MV-4-11 (cell line): ENCODE measurements at places on chromosomes 4 and X.
A peak's percentile ranks its signal among the peaks of the same experiment; 100 is the strongest.

DNA sequence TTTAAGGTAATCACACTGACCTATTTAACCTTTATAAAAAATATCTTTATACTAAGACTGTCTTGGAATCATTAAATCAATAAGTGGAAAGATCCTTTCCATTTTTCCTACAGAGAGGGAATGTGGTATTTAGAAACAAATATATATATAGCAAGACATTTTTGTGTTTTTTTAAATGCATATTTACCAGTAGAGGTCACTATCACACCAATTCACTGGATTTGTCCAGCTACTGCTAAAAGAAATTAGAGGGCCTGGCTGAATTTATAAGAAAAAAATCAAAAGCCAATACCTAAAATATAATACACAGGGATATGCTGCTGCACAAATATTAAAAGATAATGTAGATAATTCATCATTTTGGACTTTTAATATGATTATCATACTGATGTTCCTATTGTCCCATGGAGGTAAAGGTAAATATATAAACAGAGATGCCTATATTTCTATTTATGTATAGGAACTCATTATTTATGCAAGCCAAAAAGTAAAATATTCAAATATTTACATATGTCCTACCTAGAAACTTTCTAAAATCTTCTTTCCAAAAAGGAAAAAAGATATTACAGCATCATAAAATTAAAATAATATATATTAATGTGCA, 69.5 kb downstream of the PDE5A start:
- DNase-seq: peak; percentile 11

DNA sequence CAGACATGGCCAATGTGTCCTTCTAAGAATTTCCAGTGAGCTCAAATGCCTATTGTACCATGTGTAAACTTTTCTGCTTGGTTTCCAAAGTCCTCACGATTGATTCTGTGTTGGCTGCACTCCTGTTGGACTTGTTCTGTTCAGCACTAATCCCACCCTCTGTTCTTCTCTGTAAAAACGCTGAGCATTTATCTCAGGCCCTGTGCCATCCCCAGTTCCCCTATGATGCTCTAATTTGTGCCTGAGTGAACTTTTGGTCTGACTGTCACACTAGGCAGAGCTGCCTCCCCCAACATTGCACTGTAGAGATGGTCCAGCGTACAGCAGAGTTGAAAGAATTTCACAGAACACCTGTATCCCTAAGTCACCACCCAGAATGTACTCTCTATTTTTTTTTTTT, 76.1 kb upstream of the STS start:
- DNase-seq: no peak

DNA sequence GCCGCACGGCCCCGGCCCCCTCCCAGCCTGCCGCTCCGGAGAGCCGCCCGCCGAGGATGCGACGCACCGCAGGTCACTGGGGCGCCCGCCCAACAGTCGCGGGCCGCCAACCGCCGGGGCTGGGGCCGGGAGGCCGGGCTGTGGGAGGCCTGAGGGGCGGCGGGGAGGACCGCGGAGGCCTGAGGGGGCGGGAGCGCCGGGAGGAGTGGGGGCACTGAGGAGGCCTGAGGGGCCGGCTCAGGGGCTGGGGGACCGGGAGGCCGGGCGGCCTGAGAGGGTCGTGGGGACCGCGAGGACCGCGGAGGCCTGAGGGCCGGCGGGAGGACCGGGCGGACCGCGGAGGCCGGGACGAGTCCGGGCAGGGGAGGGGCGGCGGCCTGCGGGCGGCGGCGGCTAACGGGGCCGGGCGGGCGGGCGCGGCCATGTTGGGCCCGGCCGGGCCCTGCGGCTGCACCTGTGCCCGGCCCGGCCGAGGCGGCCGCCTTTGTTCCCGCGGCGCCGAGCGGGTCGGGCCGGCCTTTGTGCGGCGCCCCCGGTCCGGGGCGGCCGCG, 353 bp downstream of the NSD2 start:
- no peak for DNase-seq

DNA sequence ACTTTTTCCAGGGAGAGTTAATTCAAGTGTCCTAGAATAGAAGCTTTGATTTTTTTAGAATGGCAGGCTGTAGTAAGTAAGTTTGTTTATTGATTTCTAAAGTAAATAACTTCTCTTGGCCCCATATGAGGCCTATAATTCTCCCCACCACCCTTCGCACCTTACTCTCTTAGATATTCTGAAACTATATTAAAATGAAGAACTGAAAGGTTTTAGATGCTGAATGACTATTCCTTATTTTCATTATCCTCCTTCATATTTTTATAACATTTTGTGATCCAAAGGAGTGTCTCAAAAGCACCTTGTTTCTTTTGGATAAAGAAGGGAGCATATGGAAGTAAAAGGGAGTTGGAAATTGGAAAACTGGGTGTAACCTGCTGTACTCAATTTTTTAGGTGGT, 70.3 kb downstream of the IRS4 start:
- DNase-seq: no peak

DNA sequence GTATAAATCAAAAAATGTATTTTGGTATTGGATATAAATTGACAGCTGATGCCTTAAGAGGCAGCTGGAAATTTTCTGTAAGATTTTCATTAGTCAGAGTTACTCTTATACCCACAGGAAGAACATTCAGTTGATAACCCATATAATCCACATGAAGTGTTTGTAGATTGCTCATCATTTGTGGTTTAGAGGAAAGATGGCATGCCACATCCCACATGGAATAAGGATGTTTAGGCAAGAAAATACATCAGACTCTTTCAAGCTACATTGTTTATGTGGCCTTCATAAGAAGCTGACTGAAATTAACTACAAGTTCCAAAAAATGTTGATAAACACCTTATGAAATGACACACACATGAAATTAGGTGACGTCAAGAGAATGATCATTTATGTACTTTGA, 56.6 kb downstream of the AREG start:
- DNase-seq: no peak

- DNase-seq: no peak
Measured at GRCh38 chr4:176774852-176775251, 17.9 kb downstream of the VEGFC start.

DNA sequence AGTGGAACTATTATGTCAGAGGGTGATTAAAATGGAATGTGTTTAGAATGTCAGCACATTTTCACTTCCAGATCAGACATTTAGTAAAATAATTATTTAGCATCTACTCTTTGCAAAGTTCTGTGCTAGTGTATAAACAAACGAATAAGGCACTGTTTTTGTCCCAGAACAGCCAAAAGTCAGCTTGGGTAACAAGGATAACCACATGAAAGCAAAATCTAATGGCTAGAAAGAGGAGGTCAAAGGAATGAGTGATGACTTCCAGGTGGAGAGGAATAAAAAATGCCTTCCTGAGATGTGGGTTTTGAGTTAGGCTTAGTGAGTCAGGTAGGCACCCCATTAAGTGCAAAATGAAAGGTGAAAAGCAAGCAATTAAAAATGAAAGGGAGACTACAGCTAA, 112.6 kb downstream of the ATP10D start:
- no peak for DNase-seq

DNA sequence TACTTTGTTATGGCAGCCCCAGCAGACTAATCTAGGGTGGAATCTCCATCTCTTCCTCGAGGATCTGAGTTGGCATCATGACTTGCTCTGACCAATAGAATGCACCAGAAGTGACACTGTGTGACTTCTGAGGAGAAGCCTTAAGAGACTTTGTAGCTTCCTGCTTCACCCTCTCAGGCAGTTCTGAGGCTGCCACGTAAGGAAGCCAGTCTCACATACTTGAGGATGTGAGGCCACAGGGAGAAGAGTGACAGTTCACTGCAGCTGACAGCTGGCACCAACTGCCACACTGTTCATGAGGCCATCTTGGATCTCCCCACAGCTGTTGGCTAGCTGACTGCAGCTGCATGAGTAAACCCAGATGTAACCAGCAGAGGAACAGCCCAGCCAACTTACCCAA, 29.3 kb upstream of the BCOR start:
- DNase-seq: peak; percentile 97

- no peak for DNase-seq
Measured at GRCh38 chr4:112290341-112290740, 4.6 kb upstream of the TIFA start.

DNA sequence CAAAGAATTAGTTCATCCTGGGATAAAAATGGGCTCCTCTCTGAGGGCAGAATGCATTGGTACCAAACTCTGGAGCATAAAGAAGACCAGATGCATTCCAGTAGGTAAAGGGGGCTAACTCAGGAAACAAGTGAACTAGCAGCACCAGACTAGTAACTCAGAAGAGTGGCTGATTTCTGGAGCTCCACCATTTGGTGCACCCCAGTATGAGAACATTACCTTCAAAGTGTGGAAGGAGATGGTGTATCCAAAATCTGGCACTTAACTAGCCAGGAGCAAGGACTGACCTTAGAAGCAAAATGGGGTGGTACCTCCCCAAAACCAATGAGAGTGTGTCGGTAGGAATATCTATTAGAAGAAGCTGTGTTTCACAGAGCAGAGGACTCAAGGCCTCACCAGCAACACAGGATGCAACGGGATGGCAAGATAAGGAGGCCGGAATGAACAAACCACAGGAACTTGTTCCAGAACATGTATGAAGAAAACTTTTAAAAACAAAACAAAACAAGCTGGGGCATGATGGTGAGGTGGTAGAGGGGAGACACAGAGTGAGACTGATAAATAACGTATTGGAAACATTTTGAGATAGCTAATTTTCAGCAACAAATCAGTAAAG, 142.3 kb downstream of the INPP4B start:
- DNase-seq: no peak

DNA sequence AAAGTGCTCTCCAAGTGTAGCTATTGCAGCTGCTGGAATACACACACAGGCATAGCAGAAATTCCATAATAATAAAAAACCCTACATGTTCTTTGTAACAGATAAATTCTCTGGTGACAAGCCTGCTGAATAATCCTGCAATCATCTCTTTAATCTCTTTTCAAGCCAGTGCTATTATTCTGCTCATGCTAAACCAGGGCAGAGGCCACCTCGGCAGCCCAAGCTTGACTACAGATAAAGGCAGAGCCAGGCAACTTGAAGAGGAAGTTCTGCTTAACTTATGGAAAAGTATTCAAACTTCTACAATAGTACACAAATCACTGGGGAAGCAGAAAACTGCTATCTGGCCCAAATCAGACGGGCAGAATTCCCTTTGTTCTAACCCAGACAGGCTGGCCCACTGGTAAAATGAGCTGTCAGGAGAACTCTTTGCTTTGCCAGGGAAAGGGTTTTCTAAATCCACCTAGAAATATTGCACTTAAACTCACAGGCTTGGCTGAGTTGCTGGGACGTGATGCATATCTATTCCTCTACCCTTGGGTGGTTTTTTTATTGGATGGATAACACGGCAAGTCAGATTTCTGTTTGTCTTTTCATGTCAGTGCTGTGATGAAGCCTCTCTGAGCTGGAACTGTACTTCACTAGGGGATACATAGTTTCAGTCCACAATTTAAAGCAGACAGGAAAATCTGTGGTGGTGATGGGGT, 70.5 kb downstream of the GATB start:
- DNase-seq: no peak

GRCh38 chr4:38501698-38502097, 162.3 kb upstream of the KLF3 start:
- DNase-seq: no peak

- no peak for DNase-seq
Measured at GRCh38 chr4:16116493-16116990, 32.7 kb upstream of the PROM1 start.

- DNase-seq: no peak
Measured at GRCh38 chrX:132444936-132445335, 43.9 kb downstream of the MBNL3 start.

DNA sequence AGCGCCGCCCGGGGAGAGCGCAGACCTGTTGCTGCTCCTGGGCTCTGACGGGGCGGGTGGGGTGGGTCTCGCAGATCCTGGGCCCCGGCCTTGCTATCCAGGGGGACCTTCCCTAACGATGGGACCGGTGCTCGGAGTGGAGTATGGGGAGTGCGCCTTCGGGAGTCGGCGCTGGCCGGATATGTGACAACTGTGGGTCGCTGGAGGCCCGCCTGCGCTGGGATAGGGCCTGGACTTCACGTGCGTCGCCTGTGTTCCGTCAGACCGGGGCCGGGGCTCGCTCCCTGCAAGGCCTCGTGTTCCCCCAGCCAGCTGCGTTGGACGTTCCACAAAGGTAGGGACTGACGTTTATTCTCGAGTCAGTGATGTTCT, 1.3 kb downstream of the TBL1X start:
- DNase-seq: no peak

DNA sequence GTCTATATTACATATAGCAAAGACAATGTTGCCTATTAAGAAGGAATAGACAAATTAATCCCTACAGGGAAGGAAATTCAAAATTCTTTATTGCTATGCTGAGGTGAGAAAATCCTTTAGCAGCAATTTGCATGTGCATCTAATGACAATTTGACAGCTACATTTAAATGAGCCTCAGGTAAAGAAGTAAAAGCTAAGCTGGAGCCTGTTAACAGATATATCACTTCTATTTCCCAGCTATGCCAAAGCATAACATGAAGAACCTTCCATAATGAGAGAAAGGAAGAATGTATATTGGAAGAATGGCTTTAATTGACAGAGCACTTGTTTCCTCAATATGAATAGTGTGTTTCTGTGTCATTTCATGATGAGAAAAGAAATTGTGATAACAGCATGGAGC, 71.6 kb downstream of the BMP3 start:
- no peak for DNase-seq

- DNase-seq: no peak
Measured at GRCh38 chr4:21888195-21888976, 60.2 kb downstream of the KCNIP4 start.

- no peak for DNase-seq
Measured at GRCh38 chr4:11773798-11774197, 345.1 kb upstream of the HS3ST1 start.

GRCh38 chr4:48370260-48371134, 29.2 kb downstream of the SLAIN2 start:
- DNase-seq: no peak

DNA sequence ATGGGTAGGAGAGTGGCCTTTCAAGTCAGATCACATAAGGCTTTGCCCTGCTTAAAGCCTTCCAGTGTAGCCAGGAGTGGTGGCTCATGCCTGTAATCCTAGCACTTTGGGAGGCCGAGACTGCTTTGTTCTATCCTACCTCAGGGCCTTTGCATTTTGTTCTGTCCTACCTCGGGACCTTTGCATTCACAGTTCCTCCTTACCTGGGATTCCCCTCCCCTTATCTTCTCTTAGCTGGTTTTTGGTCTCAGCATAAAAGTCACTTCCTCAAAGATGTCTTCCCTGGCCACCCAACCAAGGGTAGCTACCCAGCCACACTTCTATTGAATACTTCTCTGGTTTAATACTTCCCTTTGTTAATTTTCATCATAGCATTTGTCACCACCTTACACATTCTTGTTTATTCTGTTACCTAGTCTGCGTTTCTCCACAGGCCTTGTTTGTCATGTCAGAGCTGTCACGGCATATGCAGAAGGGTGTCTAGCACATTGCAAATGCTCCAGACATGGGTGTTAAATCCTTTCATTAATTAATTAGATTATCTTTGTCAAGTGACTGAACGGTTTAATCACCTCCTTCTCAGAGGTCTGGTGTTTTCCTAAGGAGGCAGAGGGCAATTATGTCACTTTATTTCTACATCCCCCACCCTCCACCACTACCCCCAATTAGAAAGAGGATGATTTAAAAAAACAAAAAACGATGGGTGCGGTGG, 11.3 kb upstream of the SETD7 start:
- DNase-seq: no peak

GRCh38 chr4:117796677-117797076, 237.6 kb upstream of the NDST3 start:
- DNase-seq: no peak

- no peak for DNase-seq
Measured at GRCh38 chr4:184598753-184599491, 50.3 kb downstream of the CASP3 start.
